SHP77 (cell line): ENCODE measurements at places on chromosomes 3 and 15.

DNA sequence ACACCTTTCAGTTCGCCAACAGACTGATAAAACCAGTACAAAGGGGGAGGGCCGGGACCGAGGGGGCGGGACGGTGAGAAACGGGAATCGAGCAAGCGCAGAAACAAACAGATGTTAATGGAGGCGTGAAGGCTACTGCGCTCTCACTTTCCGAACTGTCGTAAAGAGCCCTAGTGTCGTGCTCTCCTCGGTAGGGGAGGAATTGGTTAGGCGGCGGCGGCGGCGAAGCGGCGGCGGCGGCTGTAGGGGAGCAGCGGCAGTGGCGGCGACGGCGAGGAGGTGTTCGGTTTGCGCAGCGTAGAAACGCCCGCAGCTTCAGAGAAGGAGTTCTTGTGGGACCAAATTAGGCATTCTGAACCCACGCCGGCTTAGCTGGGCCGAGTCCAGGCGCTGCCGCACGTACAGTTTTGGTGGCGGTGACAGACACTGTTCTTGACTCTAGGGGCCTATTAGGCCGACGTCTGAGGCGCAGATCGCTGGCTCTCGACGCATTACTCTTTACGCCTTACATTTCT, at the start of gene RNF111:
Gene RNF111 (plus strand): TSS at position 173 of the 515 bp plus-strand sequence. CDS start 43,160 bp downstream, outside the sequence.
- peak; percentile 94 for DNase-seq

GRCh38 chr15:69962561-69962960, 135.2 kb downstream of the TLE3 start:
- DNase-seq, result no peak

DNA sequence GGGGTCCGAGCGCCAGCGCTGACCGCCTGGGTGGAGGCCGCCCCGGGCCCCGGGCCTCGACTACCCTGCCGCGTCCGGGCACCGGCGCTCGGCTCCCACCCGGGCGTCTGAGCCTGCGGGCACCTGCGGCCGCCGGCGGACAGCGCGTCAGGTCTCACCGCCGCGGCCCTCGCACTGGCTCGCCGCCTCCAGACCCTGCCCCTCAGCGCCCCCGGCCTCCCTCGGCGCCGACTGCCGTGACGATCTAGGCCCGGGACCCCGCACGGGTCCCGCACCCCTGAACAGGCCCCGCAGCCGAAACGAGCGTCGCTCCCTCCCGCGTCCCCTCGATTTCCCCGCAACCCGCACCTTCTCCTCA, 297 bp downstream of the PRC1 start:
- no peak for DNase-seq

GRCh38 chr3:73188707-73189106, 127.2 kb downstream of the EBLN2 start:
- no peak for DNase-seq

DNA sequence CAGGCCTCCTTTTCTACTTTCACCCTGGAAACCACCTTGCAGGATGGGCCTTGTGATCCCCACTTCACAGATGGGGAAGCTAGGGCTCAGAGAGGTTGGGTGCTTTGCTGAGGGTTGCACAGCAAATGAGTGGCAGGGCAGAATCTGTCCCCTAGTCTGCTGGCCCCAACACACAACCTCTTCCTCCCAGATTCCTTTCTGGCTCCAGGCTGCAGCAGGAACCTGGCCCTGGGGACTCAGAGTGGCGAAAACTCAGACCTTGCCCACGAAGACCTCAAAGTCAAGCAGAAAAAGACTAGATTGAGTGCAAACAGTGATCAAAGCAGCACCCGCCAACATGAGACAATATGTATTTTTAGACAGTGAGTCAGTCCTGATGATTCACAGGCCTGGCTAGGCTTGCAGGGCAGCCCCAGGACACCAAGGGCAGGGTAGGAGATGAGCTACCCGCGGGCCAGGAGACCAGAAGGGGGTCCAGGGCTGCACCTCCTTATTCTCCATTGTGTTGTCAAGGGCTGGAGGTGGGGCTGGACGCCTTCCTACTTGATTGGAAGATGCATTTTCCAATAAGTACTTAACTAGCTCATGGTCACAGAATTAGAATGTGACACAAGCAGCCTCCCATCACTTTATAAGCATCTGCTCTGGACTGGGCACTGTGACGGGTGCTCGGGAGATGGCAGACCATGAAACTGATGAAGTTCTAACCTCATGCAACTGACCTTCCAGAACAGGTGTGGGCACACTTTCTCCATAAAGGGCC, 23.9 kb downstream of the GOLGA6L2 start:
- DNase-seq, result no peak

GRCh38 chr3:129278966-129279906, 566 bp downstream of the HMCES start:
- DNase-seq, result peak; percentile 52

GRCh38 chr3:15180042-15180611, 25.9 kb upstream of the CAPN7 start:
- DNase-seq, result no peak

GRCh38 chr3:43620831-43621655, 768 bp downstream of the ANO10 start:
- DNase-seq, result no peak
